ENCODE measurements at places on chromosomes 2 and 18. TPM values are rescaled to one million over a fixed set of nuclear protein-coding genes. Genes with fewer than 3 reads are reported as not detected.
A peak's percentile ranks its signal among the peaks of the same experiment; 100 is the strongest.

DNA sequence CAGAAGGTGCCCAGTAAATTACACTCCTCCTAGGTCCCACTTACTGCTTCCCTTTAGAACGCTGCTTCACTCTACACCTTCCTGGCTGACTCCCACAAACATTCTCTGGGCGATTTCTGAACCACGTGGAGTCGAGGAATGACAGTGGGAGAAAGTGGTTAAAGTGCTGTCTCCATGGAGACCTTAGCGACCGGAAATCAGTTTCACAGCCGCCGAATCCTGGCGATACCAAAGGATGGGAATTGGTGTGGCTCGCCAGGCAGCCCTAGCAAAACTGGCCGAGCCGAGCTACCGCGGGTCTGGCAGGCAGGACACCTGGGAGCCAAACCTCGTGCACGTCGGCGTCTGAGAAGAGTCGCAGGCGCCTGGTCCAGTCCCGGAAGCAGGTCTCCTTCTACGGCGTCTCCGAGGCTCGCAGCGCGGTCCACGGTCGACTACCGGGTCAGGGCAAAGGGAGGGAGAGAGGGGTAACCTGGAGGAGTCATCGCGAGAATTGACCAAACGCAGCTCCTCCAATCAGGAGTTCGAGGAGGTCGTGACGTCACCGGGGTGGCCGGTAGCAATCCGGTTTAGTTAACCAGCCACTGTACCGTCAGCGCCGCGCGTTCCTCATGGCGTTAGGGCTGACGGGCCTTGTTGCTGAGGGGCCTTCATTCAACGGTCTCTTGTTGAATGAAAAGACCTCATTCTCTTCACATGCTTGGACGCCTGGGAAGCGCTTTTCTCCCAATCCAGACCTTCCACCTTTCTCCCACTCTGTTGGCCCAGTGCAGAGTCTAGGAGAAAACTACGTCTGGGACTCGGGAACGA is at the start of gene THADA:
TSS of gene THADA (minus strand) at position 436 of the 810 bp plus-strand sequence. CDS start 3,646 bp downstream, outside the sequence.
- peak; percentile 92 for DNase-seq

- DNase-seq = no peak
These were observed 52.3 kb downstream of the DIS3L2 start for GRCh38 chr2:232013701-232014353.

DNA sequence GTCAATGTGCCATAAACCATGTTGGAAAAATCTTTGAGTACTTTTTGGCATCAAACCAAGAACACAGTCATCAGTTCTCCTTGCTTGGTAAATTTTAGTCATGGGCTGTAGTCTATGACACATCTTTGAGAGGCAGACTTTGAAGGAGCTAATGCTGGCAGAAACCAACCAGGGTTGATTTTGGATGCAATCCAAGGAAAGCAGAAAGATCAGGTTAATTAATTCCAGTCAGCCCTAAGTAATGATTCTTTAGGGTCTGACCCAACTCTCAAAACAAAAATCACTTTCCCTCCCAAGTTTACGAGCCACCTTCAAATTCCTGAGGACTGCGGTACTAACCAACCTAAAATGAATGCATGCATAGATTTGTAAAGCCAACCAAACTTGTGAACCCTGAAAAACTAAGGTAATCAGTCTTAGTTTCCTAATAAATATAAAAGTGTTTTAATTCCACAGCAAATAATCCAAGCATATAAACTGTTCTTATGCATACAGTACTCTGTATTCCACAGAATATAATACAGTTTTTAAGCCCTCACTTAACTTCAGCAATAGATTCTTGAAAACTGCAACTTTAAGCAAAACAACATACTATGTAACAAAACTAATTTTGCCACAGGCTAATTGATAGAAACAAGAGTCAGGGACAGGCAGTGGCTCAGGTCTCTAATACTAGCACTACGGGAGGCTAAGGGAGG is 22.0 kb downstream of the AP1S3 start:
- no peak for DNase-seq

DNA sequence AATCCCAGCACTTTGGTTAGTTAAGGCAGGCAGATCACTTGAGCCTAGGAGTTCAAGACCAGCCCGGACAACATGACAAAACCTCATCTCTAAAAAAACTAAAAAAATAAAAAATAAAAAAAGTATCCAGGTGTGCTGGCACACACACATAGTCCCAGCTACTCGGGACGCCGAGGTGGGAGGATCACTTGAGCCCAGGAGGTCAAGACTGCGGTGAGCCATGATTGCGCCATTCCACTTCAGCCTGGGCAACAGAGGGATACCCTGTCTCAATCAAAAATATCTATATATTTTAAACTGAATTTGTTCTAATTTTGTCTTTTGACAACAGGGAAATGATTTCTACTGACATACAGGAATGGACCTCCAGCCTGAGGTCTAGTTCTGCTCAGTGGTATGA is 73.3 kb upstream of the MBOAT2 start:
- DNase-seq = no peak

DNA sequence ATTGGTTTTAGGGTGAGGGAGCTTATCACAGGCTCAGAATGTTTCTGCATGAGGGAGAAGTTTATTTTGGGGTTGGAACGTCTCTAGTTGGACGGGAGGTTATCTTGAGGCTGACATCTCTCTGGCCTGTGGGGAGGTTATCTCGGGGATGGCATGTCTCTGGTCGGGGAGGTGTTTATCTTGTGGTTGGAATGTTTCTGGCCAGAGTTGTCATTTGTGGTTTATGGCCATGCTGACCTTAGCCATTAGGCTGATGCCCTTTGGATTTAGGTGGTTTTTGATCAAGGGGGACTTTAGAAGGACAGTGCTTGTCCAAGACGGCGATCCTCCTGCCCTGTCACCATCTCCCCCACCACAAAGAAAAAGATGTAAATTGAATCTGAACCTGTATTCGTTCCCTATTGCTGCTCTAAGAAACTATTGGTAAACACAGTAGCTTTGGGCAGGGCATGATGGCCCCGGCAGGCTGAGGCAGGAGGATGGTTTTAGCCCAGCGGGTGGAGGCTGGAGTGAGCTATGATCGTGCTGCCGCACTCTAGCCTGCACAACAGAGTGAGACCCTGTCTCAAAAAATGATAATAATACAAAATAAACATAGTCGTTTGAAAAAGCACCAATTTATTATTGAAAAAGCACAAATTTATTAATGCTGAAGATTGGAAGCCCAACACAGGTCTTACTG is 17.8 kb upstream of the MPPE1 start:
- DNase-seq = no peak

GRCh38 chr18:80159713-80160636 is 50.9 kb downstream of the ADNP2 start:
- no peak for DNase-seq

- no peak for DNase-seq
These were observed 33.3 kb downstream of the FAM178B start for GRCh38 chr2:96952976-96953610.

GRCh38 chr2:79630060-79630459 is 117.2 kb downstream of the CTNNA2 start:
- DNase-seq = no peak

GRCh38 chr2:191566344-191566743 is 111.6 kb upstream of the NABP1 start:
- peak; percentile 60 for DNase-seq

- DNase-seq = peak; percentile 44
These were observed 39.9 kb downstream of the STK17B start for GRCh38 chr2:196131384-196131937.

GRCh38 chr2:12637754-12638153 is 79.0 kb upstream of the TRIB2 start:
- no peak for DNase-seq

DNA sequence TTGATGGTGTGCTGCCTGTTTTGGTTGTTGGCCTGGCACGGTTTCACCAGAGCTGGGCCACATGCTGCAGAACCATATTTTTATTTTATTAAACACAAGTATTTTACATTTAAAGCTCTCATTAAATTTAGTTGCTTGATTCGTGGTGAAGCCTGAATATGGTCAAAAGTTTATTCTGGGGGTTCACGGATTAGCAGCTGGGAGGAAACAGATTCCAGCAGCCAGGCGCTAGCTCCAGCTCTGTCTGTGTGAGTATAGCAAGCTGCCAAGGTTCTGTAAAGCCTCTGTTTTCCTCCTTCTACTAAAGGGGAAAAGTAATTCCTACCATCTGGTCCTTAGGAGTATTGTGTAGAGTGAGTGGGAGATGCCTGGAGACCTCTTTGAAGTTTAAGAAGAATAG is 22.5 kb downstream of the GATA6 start:
- DNase-seq = no peak

DNA sequence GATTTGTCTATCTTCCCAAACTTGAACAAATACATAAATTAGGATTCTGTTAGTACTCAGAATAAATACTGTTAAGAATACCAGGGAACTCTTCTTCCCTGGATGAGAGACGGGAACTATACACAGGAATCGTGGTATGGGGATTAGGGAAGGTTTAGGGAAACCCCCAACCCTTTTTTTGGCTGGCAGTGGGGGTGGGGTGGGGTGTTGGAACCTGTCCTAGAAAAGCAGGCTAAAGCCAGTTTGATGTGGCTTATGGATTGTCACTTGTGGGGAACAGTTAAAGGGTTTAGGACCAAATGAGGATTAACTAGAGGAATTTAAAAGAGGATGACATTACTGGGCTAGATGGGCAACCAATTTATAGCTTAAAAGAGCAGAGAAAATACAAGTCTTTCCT is 1.8 kb downstream of the SLC4A10 start:
- DNase-seq = no peak

DNA sequence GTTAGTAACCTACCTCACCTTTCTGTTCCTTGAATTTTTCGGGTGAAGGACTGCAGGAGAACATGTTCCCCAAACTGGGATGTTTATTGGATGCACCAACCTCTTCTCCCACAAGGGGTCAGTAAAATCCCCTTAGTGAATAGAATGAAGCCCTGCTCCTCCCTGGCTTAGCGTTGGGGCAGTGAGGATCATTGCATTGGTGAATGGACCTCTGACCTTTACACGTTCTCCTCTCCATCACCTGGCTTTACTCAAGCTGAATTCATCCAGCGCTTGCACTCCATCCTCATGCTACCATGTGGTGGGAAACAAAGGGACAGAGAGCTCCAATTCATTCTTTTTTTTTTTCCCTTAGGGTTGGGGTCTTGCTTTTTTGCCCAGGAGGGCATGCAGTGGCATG is 157.2 kb downstream of the MIB1 start:
- no peak for DNase-seq

DNA sequence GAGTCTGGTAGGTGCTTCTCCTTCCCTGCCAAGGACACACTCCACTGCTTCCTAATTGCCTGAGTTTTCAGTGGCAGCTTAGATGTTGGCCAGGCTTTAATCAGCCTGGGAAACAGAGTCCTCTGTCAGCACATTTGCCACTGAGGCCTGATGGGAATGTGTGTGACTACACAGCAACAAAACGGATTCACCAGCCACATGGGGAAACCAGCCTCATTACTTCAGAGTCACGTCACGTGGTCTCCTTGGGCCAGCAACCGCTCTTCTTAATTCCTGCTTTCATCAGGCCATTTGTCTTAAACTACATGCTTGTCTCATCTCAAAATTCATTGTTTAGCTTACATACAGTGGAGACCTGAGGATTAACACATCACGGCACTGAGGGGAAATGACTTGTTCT is 93.9 kb upstream of the LTBP1 start:
- DNase-seq = no peak

- no peak for DNase-seq
These were observed 107.5 kb upstream of the SRD5A2 start for GRCh38 chr2:31688282-31688681.

DNA sequence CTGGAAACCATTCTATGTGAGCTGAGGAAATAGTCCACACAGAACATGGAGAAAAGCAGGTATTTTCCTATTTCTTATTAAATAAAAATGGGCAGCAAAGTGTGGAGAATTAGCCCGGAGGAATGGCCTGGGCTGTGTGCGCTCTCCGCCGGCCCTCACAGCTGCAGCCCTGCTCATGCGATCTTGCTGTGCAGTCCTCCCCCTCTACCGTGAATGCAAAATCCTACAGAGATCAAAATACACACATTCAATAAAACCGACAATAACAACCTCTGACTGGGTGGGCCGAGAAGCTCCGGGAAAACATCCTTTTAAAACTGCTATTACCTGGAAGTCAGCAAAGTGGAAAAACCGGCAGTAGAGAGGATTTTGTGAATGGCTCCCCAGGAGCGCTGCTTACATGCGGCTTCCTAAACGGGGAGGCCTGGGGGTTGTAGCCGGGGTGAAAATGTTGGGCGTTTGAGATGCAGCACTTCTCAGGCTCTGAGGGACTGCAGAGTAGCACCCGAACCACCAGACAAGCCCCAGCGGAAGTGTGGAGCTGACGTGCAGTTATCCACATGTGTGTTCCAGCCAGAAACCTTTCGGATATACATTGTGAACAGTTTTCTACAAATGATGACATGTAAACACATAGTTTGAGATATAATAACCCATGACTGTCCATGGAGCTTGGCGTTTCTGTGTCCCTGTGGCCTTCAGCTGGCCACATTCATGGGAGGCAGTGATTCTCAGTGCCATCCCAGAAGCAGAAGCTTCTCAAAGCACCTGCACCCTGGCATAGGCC is 94.2 kb upstream of the ALKAL2 start:
- no peak for DNase-seq

GRCh38 chr2:42693688-42694479 is 70.1 kb downstream of the OXER1 start:
- no peak for DNase-seq

GRCh38 chr2:206198677-206199076 is 39.0 kb downstream of the EEF1B2 start:
- no peak for DNase-seq

- DNase-seq = no peak
These were observed 20.4 kb downstream of the PPM1B start for GRCh38 chr2:44189104-44189503.

GRCh38 chr2:222569826-222570225 is 86.1 kb downstream of the FARSB start:
- DNase-seq = no peak

DNA sequence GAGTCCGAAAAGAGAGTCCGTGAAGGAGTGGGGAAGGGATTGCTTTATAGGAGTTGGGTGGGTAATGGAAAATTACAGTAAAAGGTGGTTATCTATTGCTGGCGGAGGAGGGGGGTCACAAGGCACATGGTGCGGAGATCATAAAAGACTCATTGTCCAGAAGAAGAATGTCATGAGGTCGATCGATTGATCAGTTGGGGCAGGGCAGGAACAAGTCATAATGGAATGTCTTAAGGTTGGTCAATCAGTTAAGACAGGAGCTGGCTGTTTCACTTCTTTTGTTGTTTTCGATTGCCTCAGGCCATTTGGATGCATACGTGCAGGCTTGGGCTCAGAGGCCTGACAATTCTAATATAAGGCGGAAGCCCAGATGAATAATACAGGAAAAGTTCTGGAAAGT is 473.0 kb upstream of the TNP1 start:
- DNase-seq = no peak

GRCh38 chr2:101232770-101233169 is 19.9 kb upstream of the CNOT11 start:
- DNase-seq = no peak

- no peak for DNase-seq
These were observed 351.0 kb downstream of the PIK3C3 start for GRCh38 chr18:42305869-42306593.

- DNase-seq = no peak
These were observed 397.7 kb upstream of the HNRNPA3 start for GRCh38 chr2:176814740-176815367.

The RBM44 gene
- 2.8 TPM for total RNA-seq

The CIB4 gene
- not detected for total RNA-seq

The SLC35G4 gene
- not detected for total RNA-seq

The PRKAG3 gene
- not detected for total RNA-seq

The NGEF gene
- not detected for total RNA-seq

The TUBA4B gene
- total RNA-seq = not detected

The CCDC150 gene
- 0.60 TPM for total RNA-seq

The MLPH gene
- total RNA-seq = 0.55 TPM

The AQP12A gene
- total RNA-seq = not detected

The ERMN gene
- total RNA-seq = 2.2 TPM

The ASXL3 gene
- total RNA-seq = not detected
